ENCODE measurements at places on chromosomes 3 and 15. TPM values are rescaled to one million over a fixed set of nuclear protein-coding genes. Genes with fewer than 3 reads are reported as not detected.

Gene MUC20
- not detected for total RNA-seq

Gene B3GALNT1
- 34.8 TPM for total RNA-seq

Gene ZPLD1
- not detected for total RNA-seq

Gene OR5K2
- total RNA-seq, result not detected

Gene SLC28A2
- total RNA-seq, result not detected

Gene LRRC31
- total RNA-seq, result not detected

Gene CLDN18
- total RNA-seq, result not detected

Gene GP5
- 0.06 TPM for total RNA-seq

Gene GOLGA8G
- total RNA-seq, result not detected

Gene SEMA5B
- total RNA-seq, result under 0.01 TPM

Gene CCR3
- not detected for total RNA-seq

Gene C3orf22
- not detected for total RNA-seq

Gene CCRL2
- 6.3 TPM for total RNA-seq

Gene GP9
- total RNA-seq, result not detected

Gene ZBTB11
- total RNA-seq, result 30.5 TPM

Gene TMEM266
- total RNA-seq, result not detected

Gene ZNF80
- total RNA-seq, result not detected

Gene GADL1
- total RNA-seq, result under 0.01 TPM

Gene UNC45A
- total RNA-seq, result 122 TPM

Gene CCDC9B
- total RNA-seq, result 10.8 TPM

Gene DAPK2
- 11.2 TPM for total RNA-seq

Gene KLHL6
- 6.9 TPM for total RNA-seq

Gene MUC13
- total RNA-seq, result under 0.01 TPM

Gene GOLGA8T
- total RNA-seq, result 0.13 TPM

Gene MAP6D1
- 1.2 TPM for total RNA-seq

Gene UROC1
- not detected for total RNA-seq

Gene TLR9
- total RNA-seq, result 0.06 TPM

Gene WDR93
- total RNA-seq, result under 0.01 TPM

Gene STRC
- total RNA-seq, result not detected

Gene EEFSEC
- 2.3 TPM for total RNA-seq

Gene CDHR4
- not detected for total RNA-seq

Gene TERC
- 16.6 TPM for total RNA-seq

Gene CPLX3
- not detected for total RNA-seq

Gene BDH1
- total RNA-seq, result 2.6 TPM

Gene ZIC1
- not detected for total RNA-seq

Gene TF
- 0.19 TPM for total RNA-seq

Gene SCAPER
- total RNA-seq, result 5.7 TPM

Gene PDCD6IP
- total RNA-seq, result 148 TPM

Gene CCR2
- total RNA-seq, result not detected

Gene KCTD6
- total RNA-seq, result 4.4 TPM

Gene CHL1
- total RNA-seq, result not detected

Measured in bladder microvascular endothelial cell (primary cell).